ENCODE measurements at places on chromosomes 3 and 15. TPM values are rescaled to one million over a fixed set of nuclear protein-coding genes. Genes with fewer than 3 reads are reported as not detected.

DNA sequence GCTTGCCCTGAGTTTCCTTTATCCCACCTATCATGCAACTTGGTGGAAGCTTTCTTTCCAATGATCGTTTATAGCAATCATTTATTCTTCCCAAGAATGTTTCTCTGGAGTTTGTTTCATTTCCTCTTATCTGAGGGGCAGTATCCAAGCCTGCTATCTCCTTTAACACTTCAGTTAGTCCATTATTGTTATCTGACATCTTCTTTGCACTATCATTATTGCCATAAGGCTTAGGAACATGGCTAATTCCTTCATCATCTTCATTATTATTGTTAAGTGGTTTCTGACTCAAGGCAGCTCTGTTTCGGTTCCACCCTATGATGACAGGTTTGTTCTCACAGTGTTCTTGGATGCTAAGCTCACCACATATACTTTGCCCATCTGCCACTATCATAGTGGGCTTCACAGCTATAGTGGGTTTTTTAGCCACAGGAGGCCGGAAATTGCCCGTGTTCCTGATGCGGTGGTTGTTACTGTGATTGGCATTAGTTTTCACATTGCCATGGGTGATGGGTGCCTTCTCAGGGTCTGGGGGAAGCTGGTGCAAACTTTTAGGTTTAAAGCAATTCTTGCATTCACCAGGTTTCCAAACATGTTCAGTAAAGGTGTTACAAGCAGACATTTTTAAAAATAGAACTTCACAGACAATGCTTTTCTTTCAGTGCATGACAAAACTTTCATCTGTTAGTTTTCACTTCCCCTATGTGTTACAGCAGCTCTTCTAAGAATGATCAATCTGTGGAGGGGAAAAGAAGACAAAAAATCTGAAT, 110.6 kb upstream of the TSPAN3 start:
- DNase-seq = no peak

DNA sequence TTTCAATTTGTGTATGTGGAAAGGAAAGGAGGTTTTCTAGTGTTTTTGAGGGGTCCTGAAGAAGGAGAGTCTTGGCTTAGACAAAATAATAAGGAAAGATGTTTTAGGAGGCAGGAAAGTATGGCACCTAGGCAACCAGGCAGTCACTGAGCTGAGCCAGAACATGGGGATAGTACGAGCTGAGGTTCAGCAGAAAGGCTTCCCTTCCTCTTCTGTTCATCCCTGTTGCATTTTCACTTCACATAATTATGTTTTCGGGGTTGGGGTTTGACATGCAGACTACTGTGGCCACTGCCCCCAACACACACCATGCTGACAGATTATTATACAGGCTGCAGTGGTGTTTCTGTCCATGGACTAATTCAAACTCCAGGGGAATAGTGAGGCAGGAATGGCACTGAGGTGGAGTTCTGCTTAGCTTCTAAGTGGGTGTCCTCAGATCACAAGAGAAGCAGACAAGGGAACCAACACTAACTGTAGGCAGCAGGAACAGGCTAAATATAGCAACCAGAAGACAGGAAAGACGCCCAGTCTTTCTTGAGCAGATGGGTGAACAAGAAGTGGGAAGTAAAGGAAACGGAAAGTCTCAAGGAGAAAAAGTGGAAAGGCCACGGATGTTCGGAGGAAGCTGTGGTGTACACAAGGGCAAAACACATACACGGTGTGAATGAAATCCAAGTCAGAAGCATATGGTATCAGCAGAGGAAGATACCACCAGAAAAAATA, 305.8 kb downstream of the PLCL2 start:
- no peak for DNase-seq

- no peak for DNase-seq
Measured at GRCh38 chr3:166478356-166478755, 641.1 kb upstream of the BCHE start.

Gene LRRC49
- 7.4 TPM for total RNA-seq
